ENCODE measurements at places on chromosomes 13 and 19.

- no peak for DNase-seq
Observed at GRCh38 chr13:43221611-43222010, 198.2 kb downstream of the DNAJC15 start.

- no peak for DNase-seq
Observed at GRCh38 chr19:48477698-48478338, 8.6 kb downstream of the CYTH2 start.

DNA sequence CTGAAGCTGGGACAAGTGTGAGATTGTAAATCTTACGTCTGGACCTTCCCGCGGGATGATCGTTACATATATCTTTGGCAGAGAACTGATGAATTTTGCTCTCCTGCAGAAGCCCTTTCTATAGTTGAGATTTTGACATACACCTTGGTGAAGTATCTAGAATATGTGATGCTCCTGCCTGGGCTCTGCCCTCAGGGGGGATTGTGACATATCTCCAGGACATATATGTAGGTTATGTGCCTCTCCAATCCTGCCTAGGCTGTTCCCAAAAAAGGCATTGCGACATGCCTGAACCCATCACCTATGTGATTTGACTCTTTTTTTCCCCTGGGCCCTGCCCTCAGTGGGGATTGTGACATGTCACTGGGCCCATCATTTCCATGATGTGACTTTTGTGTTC, 76.6 kb downstream of the ZNF208 start:
- DNase-seq = no peak

- no peak for DNase-seq
Observed at GRCh38 chr13:68810660-68811059, 1297.0 kb upstream of the ATXN8OS start.

DNA sequence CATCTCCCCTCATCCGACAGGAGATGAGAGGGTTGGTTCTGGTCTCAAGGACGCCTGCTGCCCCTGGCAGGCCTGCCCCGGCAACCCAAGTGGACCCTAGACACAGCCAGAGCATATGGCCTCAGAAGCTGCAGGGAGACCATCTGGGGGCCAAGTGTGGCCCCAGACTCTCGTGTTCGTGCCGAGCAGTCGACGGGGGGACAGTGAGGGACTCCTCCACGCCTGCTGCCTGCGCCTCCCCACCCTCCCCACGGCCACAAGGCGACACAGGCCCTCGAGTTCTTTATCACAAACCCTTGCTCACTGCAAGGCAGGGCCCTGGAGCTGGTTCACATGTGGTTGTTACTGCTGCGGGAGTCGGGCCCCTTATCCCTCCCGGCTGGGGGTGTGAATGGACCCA, 9.3 kb downstream of the CAPS start:
- no peak for DNase-seq

GRCh38 chr13:108425056-108425455, 155.5 kb downstream of the TNFSF13B start:
- DNase-seq = no peak

DNA sequence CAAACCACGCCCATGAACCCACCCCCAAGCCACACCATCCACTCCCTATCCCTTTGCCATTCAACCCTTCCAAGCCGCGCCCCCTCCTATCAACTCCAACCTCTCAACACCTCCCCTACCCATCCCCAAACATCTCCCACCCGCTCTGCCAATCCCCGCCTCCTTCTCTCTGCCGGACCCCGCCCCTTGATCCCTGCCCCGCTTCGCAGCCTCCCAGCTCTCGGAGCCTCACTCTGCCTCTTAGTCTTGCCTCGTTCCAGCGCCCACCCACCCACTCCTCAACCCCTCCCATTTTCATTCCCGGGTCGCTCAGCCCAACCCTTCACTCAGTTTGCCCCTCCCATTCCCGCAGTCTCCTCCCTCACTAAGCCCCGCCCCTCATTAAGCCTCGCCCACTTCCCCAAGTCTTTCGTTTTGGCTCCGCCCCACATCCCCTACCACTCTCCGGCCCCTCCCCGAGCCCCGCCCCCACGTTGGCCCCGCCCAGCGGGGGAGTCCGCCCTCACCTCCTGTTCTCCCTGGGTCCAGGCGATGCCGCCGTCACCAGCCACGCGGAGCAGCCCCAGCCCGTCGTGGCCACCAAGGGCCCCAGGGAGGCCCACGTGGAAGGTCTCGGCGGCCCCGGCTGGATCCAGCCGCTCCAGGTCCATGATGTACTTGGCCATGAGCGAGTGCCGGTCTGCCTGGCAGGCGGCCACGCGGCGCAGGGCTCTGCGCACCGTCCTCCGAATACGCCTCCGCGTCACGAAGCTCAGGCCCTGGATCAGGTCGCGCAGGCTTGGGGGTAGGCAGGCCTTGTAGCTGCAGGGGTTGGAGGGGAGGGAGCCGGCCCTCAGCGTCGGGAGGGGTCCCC, 5.7 kb downstream of the JAK3 start:
- DNase-seq = peak; percentile 80

GRCh38 chr19:17156947-17157302, 58.2 kb upstream of the USE1 start:
- DNase-seq = no peak
